Hepatocyte (in vitro differentiated cells): ENCODE measurements at places on chromosomes 6 and 20.

GRCh38 chr6:38853236-38853635 is 138.1 kb downstream of the DNAH8 start:
- no peak for DNase-seq

- DNase-seq, result peak; percentile 79
These were observed 5.5 kb upstream of the SOX4 start for GRCh38 chr6:21587961-21588480.

DNA sequence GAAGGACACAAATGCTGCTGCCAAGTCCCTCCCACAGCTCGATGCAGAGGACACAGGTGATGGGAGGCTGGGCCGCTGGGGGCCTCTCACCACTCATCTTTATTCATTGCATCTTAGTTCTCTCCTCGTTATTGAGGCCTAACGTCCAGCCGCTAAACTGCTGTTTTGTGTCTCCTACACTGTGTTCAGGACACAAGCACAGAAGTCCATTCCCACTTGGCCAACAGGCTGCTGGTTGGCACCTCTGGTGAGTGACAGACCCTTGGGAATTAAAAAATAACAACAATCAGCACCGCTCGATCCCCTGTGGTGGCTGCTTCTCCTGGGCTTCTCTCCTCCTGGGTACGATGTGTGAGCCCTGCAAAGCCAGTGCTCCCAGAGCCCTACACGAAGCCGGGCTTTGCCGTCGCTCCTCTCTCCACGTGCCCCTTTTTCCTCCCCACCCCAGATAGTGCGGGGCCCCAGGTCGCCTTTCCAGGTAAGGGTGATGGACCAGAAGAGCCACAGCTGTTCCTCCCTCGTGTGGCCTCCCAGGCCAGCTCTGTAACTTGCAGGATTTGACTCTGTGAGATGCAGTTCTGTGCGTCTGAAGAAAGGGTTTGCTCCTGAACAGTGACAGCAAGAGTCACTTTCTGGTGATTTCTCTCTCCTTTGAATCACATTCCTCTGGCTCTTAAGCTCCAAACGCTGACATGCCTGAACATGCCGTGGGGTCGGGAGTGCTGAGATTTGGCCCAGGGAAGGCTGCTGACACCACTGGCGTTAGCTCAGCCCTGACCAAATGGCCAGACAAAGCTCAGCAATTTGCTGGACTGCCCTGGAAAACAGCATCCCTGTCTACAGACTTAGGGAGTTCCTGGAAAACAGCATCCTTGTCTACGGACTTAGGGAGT is 59.3 kb downstream of the DLL1 start:
- no peak for DNase-seq

DNA sequence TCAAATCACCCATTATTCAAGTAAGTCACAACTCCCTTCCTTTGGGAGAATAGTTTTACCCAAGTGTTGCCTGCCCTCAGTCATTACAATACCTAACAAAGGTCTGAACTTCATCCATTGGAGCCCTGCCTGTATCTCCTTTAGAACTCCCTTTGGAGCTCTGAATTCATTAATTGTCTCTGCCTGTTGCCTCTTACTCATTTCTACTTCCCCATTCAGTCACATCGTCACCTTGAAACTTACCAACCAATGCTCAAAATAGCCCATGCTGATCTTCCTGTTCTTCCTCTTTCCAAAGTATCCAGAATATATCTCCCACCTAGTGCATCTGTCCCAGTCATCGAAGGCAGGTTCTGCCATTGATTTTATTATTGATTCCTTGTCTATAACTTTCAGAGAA is 120.7 kb upstream of the ADGRF1 start:
- DNase-seq, result no peak

DNA sequence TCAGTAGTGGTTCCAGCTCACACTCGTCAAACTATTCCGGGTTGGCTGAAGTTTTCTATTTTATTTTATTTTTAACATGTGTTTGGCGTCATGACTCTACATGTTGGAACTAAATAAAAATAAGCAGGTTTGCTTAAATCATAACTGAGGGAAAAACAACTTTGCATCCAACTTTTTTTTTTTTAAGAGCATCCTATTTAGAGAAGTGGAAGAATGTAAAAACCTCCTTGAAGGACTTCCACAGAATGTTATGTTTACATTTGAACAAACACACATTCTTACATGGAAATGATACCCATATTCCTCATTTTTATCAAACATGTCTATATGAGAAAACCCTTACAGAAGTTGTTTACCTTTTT is 659 bp downstream of the PRDM1 start:
- DNase-seq, result no peak

GRCh38 chr6:124747349-124747748 is 214.9 kb upstream of the RNF217 start:
- DNase-seq, result peak; percentile 13

- peak; percentile 92 for DNase-seq
These were observed 2.7 kb downstream of the BCAS1 start for GRCh38 chr20:54067606-54068174.

- no peak for DNase-seq
These were observed 50.8 kb downstream of the FAM50B start for GRCh38 chr6:3899970-3900439.

- DNase-seq, result peak; percentile 64
These were observed 241 bp upstream of the CFAP206 start for GRCh38 chr6:87407561-87407900.

GRCh38 chr6:168132531-168133167 is 53.6 kb upstream of the FRMD1 start:
- peak; percentile 73 for DNase-seq

- DNase-seq, result no peak
These were observed 163.2 kb upstream of the RIN2 start for GRCh38 chr20:19594896-19595295.

DNA sequence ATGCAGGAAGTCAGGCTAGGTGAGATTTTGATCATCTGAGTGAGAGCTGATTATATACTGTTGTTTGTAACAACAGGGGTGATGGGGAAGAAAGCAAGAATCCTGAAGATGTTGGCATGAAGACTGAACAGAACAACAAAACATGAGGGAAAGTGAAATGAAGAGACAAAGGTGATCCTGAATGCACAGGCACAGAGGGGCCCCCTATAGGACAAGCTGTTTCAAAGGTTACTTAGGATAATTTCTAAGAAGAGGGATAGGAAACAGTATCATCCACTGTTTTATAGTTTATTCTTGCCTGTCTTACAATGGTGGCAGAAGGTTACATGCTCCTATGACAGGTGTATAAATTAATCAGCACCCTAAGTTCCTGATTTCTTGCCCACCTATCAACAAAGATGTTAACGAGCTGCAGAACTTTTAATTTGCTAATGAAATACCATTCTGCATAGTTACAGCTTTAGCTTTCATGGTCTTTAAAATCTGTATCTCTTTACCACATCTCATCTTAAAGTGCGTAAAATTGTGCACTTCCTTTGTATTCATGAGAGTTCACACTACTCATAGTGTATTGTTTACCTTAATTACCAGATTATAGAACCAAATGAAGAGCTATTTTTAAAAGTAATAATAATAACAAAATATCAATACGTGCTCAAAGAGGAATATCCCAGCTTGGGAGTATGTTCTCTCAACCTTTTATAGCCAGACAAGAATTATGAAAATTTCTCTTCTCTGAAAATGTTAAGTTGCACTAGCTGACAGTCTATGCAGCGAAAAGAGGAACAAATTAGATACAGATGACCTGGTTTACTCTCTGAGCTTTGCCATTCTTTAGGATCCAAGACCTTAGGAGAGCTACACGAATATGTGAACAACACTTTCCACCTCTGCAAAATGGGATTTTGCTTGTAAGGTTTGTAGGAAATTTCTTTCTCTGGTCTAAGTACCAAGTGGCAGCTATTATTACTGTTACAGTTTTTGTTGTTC is 192.5 kb downstream of the EDN1 start:
- DNase-seq, result peak; percentile 16
